NCI-H526 treated with DMSO at 0.1 percent for 48 hours (cell line): ENCODE measurements at places on chromosomes 12 and 14.

GRCh38 chr12:89663577-89664357, 44.9 kb downstream of the ATP2B1 start:
- no peak for DNase-seq

GRCh38 chr14:63448841-63449240, 94.3 kb downstream of the PPP2R5E start:
- no peak for DNase-seq

DNA sequence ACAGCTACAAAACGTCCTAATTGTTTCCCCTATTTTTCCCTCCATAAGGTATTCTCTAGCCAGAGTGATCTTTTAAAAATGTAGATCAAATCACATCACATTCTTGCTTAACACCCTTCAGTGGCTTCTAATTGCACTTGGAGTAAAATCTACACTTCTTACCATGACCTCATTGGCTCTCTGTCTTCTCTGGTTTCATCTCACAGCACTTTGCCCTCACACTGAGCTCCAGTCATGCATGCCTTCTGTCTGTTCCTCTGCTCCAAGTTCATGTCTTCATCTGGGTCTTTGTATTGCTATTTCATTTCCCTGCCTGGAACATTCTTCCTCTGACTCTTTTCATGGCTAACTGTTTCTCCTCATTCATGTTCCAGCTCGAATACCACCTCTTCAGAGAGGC, 220.4 kb upstream of the GARIN6 start:
- no peak for DNase-seq

GRCh38 chr14:99134516-99135046, 137.4 kb downstream of the BCL11B start:
- no peak for DNase-seq

DNA sequence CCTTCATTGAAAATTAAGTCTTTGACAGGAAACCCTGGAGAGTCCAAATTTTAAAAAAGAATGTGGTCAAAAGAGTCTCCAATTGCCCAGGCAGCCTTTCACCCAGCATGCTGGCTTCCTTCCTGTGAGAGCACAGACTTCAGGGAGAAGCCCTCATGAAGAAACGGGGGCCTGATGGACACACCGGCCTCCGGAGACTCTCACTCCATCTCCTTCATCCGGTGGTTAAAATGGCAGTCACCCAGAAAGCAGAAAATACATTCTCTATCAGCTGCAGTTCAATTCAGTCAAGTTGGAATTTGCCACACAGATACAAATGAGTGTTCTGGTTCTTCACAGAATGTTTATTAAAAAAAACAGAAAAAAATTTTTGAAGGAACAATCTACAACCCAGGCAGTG, 56.5 kb downstream of the CPM start:
- no peak for DNase-seq

- DNase-seq: no peak
Observed at GRCh38 chr14:100313464-100314230, 7.4 kb upstream of the SLC25A29 start.

GRCh38 chr12:98973395-98973794, 328.3 kb downstream of the APAF1 start:
- no peak for DNase-seq

DNA sequence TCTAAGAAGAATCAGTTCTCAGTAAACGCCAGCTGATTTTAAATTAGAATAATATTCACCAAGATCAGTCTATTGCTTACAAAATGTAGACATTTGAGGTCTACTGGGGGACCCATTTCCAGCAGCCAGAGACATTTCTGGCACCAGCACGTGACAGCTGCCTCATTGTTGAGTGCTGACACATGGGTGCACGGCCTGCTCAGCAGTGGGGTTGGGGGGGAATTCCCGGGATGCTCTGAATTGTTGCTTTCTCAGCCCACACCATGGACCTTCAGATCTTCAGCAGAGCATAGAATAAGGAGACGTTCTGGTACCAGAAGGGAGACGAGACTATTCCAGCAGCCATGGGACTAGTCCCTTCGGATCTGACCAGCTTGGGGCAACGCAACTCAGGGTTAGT, 18.3 kb downstream of the PLEKHG7 start:
- DNase-seq: no peak

DNA sequence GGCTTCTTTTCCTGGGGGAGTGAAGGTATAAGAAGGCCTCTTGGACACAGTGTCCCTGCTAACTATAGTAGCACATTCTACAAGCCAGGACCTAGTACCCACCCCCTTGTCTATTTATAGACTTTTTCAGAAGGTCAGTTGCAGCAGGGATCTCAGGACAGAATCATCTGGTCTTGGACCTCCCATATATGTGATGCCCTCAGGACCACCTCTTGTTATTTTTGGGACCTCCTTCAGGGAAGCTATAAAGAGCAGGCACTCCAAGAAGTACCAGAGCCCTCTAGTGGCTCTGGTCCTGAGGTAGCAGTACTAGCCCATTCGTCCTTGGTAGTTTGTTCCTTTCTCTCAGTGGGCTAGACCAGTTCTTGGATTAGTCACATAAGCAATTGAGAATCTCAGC, 4.3 kb downstream of the COQ10A start:
- no peak for DNase-seq

- no peak for DNase-seq
Observed at GRCh38 chr14:49982501-49982951, 89.6 kb downstream of the ARF6 start.

DNA sequence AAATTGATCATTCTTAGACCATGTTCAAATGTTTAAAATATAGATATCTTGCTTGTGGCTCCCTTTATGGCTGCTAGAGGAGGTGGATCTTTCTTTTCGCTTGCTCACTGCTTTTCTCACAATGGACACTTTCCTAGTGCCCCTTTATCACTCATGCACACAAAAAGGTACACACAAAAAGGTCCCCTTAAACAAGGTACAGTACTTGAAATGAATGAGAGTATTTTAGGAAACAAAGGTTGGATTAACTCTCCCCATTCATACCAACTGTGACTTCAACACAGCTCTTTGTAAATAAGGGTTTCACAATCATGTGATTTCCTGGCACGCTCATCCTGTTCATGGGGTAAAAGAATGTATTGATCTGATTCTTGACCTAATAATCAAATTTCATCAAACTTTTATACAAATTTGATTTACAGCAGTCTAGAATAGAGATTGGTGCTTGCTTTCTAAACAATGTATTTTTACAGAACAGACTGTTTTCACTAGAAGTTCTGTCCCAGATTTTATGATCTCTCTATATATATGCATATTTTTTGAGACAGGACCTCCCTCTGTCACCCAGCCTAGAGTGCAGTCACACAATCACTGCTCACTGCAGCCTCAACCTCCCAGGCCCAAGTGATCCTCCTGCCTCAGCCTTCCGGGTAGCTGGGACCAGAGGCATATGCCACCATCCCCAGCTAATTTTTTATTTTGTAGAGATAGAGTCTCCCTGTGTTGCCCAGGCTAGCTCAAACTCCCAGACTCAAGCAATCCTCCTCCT, 34.4 kb upstream of the EPS8 start:
- no peak for DNase-seq

GRCh38 chr12:98096436-98096835, 419.0 kb upstream of the TMPO start:
- DNase-seq: no peak

GRCh38 chr12:8629486-8630033, 16.9 kb upstream of the AICDA start:
- no peak for DNase-seq

DNA sequence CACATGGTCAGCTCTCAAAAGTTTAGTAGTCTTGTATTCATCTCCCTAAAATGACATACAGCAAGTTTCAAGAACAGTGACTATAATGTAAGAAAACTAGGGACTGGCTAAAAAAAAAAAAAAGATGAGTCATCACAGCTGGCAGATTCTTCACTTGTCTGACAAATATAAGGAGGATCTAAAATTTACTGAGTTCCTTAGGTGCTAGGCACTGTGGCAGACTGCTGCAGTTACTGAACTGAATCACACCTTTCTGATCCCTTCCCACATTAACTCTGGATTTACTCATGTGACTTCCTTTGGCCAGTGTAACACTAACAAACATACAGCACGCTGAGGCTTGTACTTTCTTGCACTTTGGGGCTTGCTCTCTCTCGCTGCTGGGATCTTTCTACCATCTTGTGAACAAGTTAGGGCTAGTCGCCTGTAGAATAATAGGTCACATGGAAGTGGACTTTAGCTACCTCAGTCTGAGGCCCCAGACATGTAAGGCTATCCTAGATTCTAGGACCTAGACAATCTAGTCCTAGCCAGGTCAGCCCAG, 32.1 kb downstream of the BAZ1A start:
- DNase-seq: no peak

GRCh38 chr14:50082784-50083466, 33.4 kb downstream of the VCPKMT start:
- no peak for DNase-seq

GRCh38 chr14:76941544-76941943, 87.0 kb downstream of the IRF2BPL start:
- no peak for DNase-seq

- DNase-seq: no peak
Observed at GRCh38 chr14:49218436-49219092, 367.6 kb downstream of the RPS29 start.

DNA sequence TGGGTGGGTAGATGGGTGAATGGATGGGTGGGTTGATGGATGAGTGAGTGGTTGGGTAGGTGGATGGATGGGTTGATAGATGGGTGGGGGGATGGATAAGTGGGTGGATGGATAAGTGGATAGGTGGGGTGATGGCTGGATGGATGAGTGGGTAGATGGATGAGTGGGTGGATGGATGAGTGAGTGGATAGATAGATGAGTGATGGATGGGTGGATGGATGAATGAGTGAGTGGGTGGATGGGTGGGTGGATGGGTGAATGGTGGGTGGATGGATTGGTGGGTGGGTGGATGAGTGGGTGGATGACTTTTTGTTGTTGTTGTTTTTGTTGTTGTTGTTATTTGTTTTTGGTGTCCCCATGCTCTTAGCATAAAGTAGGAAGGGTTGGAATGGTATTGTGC, 45.5 kb downstream of the TBX5 start:
- DNase-seq: no peak

DNA sequence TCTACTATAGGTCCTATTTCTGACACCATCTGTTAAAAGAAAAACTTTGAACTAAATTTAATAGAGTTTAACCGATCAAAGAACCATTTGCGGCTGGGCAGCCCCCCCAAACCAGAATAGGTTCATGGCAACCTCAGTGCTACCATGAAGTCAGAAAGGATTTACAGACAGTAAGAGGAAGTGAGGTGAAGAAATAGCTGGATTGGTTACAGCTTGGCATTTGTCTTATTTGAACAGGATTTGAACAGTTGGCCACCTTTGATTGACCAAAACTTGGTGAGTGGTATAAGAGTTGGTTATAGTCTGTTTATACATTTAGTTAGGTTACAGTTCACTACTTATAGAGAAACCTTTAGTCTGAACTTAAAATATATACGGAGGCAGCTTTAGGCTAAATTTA, 88.9 kb downstream of the TXNDC16 start:
- no peak for DNase-seq

DNA sequence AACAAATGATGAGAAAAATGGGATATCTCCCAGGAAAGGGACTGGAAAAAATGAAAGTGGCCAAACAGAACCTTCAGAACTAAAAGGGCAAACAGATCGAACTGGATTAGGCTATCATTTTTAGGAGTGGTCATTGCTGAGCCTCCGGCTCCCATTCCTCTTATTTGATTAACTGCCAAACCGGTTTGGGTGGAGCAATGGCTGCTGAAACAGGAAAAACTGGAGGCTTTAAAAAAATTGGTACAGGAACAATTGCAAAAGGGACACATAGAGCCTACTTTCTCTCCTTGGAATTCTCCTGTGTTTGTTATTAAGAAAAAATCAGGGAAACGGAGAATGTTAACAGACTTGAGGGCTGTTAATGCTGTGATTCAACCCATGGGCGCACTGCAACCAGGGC, 49.7 kb downstream of the TNFAIP2 start:
- DNase-seq: no peak

DNA sequence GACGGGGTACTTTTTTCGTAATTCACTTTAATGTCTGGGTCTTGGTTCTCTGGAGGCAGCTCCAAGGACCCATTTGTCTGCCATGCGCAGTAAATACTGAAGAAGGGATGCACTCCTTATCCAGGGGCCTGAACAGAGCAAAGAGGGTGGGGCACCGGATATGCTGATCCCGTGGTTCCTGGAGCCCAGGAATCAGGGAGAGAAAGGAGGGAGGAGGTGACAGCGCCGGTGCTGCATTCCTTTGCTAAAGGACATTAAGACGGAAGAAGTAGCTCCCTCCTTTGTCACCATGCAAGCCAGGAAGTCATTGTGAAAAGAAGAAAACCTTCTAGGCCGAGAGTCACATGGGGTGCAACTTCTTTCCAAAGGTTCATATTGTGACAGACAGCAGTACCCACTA, 1057.7 kb downstream of the VRK1 start:
- DNase-seq: no peak

- no peak for DNase-seq
Observed at GRCh38 chr12:50621399-50622300, 116.9 kb downstream of the DIP2B start.

- no peak for DNase-seq
Observed at GRCh38 chr14:41806366-41806975, 199.8 kb downstream of the LRFN5 start.

- no peak for DNase-seq
Observed at GRCh38 chr12:79063258-79063657, 198.7 kb downstream of the SYT1 start.

DNA sequence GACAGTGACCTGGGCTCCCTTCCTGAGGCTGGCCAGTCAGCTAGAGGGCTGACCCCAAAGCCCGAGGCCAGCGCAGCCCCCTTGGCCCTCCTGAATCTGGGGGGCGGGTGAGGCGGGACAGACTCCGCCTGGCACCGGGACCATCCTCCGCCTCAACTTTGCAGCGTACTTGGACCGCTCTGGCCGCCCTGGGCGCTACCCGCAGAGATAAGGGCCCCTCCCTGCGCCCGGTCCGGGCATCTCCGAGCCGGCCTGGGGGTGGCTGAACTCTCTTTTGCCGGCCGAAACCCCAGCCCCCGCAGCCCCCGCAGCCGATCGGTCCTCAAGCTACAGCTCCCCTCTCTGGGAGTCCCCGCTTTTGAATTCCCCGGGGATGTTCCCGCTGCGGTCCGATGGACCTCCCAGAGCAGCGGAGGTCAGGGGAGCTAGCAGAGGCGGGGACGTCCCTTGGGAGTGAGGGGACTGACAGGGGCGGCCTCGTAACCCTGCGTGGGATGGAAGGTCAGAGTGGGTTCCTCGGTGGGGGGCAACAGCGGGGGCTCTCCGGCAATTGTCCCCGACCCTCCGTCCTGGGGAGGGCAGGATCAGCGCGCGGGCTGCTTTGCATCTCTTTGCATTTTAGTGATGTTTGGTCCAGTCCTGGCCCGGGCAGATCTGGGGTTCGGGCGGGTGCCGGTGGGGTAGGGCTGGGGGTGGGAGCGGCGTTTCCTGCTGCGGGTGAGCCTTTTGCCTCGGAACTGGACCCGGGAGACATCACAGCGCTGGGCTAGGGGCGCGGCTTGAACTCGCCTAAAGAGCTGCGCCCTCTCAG, at the start of gene CRIP1:
TSS of gene CRIP1 (plus strand) at position 724 of the 811 bp plus-strand sequence. CDS start 374 bp downstream, outside the sequence.
- peak; percentile 52 for DNase-seq
